ENCODE measurements at places on chromosomes 4 and X. TPM values are rescaled to one million over a fixed set of nuclear protein-coding genes. Genes with fewer than 3 reads are reported as not detected.

ERAS gene
- 0.31 TPM for total RNA-seq

ARSH gene
- not detected for total RNA-seq

ETDB gene
- not detected for total RNA-seq

CASK gene
- total RNA-seq = 81.9 TPM

UCP1 gene
- not detected for total RNA-seq

LUZP4 gene
- total RNA-seq = not detected

HAUS3 gene
- 18.1 TPM for total RNA-seq

ATP5ME gene
- 236 TPM for total RNA-seq

SUPT20HL1 gene
- not detected for total RNA-seq

DIPK2B gene
- total RNA-seq = not detected

AMOT gene
- total RNA-seq = 444 TPM

MAGEE2 gene
- total RNA-seq = not detected

LIMCH1 gene
- total RNA-seq = 12.7 TPM

ANOS1 gene
- 6.9 TPM for total RNA-seq

ENPEP gene
- 1.4 TPM for total RNA-seq

PSAPL1 gene
- 0.38 TPM for total RNA-seq

SCLT1 gene
- 16.1 TPM for total RNA-seq

NOX1 gene
- total RNA-seq = not detected

PASD1 gene
- not detected for total RNA-seq

PHEX gene
- total RNA-seq = 0.71 TPM

BEX5 gene
- total RNA-seq = 26.8 TPM

FAM149A gene
- total RNA-seq = 13.5 TPM

SLC7A11 gene
- 8.2 TPM for total RNA-seq

IL1RAPL1 gene
- 4.1 TPM for total RNA-seq

F9 gene
- total RNA-seq = not detected

ARX gene
- total RNA-seq = 5.8 TPM

UCHL1 gene
- 270 TPM for total RNA-seq

SMIM31 gene
- total RNA-seq = not detected

FRAS1 gene
- 166 TPM for total RNA-seq

TMPRSS11A gene
- total RNA-seq = not detected

PRSS12 gene
- total RNA-seq = 4.6 TPM

IBSP gene
- total RNA-seq = not detected

SLC30A9 gene
- 67.3 TPM for total RNA-seq

FAM133A gene
- total RNA-seq = 0.11 TPM

PLAC1 gene
- total RNA-seq = not detected

FRG1 gene
- total RNA-seq = 36.7 TPM

UGT8 gene
- 7.5 TPM for total RNA-seq

RELL1 gene
- 33.6 TPM for total RNA-seq

SH3BGRL gene
- total RNA-seq = 93.1 TPM

HPGD gene
- 3.4 TPM for total RNA-seq

CNKSR2 gene
- 28.0 TPM for total RNA-seq

ETDA gene
- not detected for total RNA-seq

Measured in progenitor cell of endocrine pancreas (in vitro differentiated cells).